ENCODE measurements at places on chromosomes 11 and 22. TPM values are rescaled to one million over a fixed set of nuclear protein-coding genes. Genes with fewer than 3 reads are reported as not detected.

Gene BEST1
- total RNA-seq = 0.44 TPM

Gene BET1L
- total RNA-seq = 20.5 TPM

Gene PLEKHB1
- 1.4 TPM for total RNA-seq

Gene ZP1
- total RNA-seq = not detected

Gene NAALAD2
- total RNA-seq = 0.16 TPM

Gene GNG3
- total RNA-seq = not detected

Gene PARVB
- 6.7 TPM for total RNA-seq

Gene TCF20
- total RNA-seq = 40.7 TPM

- ATAC-seq = no peak
These were observed 868 bp upstream of the MYEOV start for GRCh38 chr11:69293087-69293486.

DNA sequence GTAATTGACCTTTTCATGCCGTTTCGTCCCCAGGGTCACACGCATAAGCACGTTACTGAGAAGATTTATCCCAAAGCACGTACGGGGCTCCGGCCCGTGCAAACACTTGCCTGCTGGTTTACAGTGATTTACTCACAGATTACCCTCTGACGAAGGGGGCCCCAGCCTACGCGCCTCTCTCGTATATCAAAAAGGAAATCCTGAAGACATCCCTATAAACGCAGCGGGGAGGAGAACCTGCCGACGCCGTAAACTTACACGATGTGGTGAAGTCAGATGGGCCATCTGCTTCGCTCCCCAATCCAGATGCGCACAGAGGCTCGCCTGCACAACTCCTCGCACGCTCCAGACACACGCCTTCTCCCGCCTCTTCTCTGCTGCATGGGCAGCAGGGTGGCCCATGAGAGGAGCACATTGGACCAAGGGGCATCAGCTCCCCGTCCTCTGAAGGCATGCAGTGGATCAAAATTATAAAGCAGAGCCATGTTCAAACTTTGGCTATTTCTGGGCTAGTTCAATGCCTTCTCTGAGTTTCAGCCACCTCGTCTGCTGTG lies 123.6 kb downstream of the MN1 start:
- no peak for ATAC-seq

DNA sequence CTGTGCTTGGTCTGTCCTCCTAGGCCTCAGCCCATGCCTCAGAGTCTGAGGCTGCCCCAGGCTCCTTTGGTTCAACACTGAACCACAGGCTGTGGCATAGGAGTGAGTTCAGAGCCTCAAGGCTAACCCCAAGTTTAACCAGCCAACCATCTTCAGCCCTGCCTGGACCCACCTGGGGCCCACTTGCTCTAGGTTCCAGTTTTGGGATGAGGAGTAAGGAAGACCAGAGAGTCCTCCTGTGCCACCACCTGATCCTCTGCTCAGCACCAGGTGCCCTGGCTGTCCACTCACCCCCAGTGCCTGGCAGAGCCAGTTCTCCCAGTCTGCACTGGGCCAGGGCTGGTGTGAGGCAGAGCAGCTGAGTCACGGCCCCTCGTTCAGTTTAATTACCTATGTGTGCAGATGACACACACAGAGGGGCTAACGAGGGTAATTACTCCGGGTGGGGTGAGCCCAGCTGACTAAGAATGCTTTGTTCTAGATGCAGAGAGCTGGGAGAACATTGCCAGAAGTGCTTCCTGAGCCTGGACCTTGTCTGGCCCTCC lies 12.0 kb upstream of the TMPRSS13 start:
- ATAC-seq = peak; percentile 98

DNA sequence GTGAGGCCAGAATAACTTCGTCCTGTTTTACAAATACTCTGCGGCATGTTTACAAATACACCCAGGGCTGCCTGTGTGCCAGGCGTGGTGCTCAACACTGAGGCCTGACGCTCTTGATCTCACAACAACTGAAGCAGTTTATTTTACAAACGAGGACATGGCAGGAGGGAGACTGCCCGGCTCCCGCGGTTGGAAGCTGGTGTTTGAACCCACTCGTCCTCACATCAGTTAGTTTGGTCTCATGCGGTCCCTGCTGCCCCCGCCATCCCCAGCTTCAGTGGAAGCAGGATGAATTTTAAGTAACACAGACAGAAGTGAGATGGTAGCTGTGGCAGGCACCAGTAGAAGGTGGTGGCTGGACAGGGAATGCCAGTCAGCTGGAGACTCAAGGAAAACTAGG lies 16.4 kb downstream of the KIAA0930 start:
- ATAC-seq = no peak

- no peak for ATAC-seq
These were observed 12.5 kb upstream of the E2F8 start for GRCh38 chr11:19253153-19253745.

DNA sequence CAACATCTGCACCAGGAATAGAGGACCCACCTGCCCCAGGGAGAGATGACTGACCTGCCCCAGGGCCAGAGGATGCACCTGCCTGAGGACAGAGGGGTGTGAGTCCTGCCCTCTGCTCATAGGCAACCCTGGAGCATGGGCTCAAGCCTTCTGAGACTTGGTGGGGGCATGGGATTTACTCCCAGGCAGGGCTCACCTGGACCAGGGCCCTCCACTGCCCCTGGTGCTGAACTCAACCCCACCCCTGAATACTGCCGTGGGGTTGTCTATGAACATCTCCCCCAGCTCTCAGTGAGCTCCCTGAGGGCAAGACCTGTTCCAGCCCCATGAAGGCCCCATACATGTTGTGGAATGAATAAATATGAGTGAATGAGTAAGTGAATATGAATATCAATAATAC lies 33.8 kb upstream of the MUC5AC start:
- ATAC-seq = no peak

DNA sequence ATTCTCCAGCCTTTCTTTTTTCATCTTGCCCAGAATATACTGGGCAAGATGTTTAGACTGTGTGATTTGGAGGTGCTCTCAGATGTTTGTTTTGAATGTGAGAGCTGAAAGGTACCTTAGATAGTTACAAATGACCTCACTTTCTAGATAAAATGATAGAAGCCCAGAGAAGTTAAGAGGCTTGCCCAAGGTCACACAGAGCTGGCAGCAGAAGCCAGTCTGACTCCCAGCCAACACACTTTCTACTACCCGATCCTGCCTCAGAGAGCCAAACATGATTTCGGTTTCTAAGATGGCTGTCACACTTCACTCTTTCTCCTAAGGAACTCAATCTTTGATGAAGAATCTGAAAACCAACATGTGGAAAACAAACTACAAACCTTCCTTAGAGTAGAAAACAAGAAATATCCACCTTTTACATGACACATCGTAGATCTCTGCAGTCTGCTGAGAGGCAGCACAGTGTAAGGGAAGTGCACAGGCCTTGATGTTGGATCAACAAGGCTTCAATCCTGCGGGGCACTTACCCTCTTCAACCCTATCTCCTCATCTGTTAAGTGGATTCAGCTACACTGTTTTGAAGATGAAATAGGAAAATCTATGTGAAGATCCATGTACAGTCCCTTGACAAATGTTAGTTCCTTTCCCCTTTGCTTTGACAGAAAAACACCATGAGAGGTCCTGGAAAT lies 58.6 kb downstream of the SYTL2 start:
- ATAC-seq = no peak

- no peak for ATAC-seq
These were observed 7.1 kb downstream of the PHLDB1 start for GRCh38 chr11:118614511-118614910.

DNA sequence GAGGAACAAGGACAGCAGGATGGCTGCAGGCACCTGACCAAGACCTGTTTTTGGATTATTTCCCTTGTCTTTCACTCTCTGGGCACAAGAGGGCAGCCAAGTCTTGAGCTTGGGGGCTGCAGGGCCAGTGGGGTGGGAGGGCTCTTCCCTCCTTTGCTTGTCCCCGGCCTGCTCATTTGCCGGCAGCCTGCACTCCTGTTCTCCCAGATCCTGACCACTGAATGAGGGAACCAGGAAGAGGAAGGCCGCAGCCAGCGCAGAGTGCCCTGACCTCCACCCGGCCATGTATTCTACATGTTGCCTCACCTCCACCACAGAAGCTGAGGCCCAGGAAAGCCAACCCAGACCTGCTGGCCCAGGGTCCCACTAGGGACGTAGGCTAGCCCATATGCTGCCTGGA lies 15.5 kb upstream of the NNMT start:
- ATAC-seq = peak; percentile 60

DNA sequence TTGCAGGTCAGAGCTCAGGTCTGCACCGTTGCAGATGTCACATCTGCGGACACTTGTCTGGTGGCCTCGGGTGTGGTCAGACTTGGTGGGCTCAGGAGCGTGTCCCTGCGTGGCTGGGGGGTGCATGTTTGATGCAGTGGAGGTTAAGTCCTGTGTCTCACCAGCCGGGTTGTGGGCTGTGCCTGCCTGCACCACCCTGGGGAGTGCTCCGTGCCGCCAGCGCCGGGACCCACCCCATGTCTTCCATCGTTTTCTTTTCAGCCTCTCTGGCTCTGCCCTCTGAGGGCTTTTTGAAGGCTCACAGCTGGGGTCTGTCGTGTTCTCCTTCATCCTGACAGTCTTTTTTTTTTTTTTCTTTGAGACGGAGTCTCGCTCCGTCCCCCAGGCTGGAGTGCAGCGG lies 26.0 kb downstream of the PPIL2 start:
- no peak for ATAC-seq

DNA sequence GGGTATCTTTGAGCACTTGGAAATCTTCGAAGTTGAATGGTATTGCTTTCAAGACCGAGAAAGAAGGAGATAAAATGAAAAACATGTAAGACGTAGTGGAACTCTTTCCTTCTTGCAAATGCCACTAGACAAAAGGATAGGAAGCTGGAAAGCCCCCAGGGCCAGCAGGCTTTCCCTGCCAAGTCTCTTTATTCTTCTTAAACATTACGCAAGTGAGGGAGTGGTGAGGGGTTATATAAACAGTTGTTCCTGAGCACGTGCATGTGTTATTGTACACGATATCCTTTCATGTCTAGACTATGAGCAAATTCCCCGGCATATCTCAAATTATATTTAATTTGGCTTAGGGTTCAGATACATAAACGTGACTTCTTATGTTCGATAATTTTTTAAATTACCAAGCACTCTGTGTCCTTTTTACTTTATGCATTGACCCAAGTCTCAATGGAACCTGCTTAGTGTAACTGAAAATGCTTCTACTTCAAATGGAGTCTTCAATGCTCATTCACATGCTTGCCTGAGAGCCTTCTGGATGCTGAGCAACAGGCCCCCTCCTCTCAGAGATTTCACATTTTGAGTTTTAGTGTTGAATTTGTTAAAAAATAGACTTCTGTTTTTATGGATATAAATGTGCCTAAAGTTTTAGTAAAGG lies 59.0 kb downstream of the PPP2R1B start:
- peak; percentile 75 for ATAC-seq

DNA sequence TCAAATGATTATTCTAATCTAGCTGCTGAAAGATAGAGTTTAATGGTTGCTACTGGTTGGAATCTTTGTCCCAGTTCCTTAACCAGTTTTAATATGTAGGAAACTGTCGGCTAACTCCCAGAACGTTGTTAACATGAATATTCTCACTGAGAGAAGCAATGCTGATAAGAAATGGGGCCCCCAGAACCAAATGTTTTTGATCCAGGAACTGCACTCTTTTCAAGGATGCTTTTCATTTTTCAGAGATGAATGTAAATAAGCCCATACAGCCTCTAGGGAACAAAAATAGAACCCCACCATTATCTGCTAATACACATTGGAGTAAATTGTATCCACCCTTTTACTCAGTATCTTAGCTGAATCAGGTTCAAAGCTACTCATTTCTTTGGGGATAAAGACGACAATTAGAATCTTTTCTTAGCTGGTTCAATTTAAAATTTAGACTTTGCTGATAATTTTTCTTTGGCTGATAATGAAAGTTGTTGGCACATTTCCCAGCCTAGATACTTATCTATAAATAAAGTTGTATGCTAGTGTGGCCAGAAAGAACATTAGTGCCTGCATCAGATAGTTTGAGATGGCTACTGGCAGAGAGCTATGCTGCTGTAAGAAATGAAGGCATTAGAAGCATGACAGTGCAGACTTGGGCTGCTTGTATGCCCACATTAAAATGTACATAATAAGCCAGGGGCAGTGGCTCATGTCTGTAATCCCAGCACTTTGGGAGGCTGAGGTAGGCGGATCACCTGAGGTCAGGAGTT lies 323.3 kb upstream of the PDGFD start:
- ATAC-seq = no peak
